AG08396 (cell line): ENCODE measurements at places on chromosomes 12 and 14.

DNA sequence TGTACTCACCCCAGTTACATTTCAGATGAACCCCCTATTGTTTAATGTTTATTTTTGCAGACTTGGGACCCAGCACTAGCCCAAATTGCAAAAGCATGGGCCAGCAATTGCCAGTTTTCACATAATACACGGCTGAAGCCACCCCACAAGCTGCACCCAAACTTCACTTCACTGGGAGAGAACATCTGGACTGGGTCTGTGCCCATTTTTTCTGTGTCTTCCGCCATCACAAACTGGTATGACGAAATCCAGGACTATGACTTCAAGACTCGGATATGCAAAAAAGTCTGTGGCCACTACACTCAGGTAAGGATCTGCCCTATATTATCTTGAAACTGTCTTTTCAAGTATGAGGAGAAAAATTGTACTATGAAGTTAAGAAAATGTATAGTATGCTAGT is 1.2 kb downstream of the GLIPR1 start:
- peak; percentile 21 for DNase-seq

GRCh38 chr12:70663838-70664237 is 26.6 kb upstream of the PTPRB start:
- DNase-seq = no peak

- DNase-seq = no peak
Observed at GRCh38 chr12:9701380-9702154, 31.3 kb downstream of the CLECL1 start.

DNA sequence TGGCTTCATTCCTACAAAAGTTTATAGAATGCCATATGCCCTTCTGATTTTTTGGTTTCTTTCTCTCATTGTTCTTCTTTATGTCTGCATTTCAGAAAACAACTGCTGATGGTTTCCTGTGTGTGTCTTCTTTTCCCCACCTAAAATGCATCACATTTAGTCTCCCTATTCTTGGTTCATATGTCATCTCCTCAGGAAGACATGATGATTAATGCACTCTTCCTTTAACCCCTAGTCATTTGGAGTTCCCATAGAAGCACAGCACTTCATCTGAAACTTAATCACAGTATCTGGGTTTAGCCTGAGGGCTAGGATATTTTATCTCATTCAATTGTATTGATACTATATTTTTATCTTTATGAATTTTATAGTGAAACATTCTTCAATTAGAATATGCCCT is 21.5 kb downstream of the GNPNAT1 start:
- DNase-seq = no peak

- no peak for DNase-seq
Observed at GRCh38 chr12:4268329-4269181, 5.0 kb upstream of the CCND2 start.

DNA sequence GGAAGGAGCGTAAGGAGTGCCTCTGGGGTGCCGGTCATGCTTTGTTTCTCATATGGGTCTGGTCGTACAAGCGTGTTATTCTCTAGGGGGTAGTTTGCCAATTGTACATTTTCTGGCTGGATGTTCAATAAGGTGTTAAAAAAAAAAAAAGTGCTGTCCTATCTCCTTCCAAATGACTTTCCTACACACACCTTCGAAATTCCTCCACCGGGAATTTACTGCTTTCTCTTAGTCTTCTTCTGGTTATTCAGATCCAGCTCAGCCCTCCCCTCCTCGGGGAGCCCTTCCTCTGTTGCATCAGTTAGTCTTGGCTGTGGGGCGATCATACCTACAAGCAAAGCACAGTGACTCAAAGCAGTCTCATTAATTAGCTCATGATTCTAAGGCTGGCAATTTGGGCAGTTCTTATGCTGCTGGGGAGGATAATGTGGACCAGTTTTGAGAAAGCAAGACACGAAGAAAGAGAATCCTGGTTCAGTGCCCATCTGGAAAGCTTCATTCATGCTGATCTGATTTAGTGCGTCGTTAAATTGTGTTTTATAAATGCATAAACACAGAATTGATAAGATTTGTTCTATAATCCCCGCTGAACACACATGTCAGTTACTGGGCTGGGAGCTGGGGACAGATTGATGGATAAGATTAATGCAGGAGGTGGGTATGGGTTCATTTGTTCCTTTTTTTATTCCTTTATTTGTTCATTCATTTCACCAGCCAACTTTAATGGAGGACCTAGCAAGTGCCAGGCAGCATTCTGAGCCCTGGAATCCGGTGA is 9.2 kb upstream of the CLMN start:
- no peak for DNase-seq

DNA sequence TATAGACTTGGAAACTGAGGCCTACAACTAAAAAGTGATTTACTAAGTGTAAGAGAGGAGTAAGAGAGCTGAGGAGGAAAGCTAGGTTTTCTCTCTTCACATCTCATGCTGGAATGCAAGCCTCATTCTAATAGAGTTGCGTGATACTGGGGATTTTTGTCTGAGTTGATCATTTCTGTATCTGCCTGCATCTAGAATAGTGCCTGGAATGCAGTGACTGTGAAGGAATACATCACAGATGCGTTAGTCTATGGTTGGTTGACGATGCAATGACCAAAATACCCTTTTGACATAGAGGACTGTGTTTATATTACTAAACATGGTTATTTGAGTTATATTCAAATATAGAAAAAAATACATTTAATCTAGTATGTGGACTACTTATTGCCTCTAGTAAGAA is 9.2 kb upstream of the TMEM117 start:
- DNase-seq = no peak

DNA sequence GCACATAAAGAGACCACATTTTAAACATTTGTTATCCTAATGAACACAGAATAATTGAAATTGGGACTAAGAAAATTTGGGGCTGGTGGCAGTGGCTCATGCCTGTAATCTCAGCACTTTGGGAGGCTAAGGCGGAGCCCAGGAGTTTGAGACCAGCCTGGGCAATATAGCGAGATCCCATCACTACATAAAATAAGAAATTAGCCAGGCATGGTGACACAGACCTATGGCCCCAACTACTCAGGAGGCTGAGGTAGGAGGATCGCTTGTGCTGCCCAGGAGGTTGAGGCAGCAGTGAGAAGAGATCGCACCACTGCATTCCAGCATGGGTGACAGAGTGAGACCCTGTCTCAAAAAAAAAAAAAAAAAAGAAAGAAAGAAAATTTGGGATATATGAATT is 59.7 kb downstream of the CPM start:
- DNase-seq = no peak

DNA sequence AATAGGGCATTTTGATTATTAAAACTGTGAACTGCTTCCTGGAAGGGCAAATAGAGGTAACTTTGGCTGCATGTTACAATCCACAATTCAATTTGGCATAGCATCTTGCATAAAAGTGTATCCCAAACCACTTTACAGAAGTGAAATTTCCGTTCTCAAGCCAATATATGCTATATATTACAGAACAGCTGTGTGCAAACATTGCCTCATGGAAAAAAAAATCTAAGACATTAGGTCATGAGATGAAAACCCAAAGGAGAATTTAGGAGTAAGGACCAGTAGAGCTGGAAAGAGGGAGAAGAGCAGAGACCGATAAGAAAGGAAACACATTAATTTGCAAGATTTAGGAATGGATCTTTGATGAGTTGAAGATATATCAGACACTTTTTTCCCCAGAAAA is 239.2 kb downstream of the PAX9 start:
- DNase-seq = no peak

DNA sequence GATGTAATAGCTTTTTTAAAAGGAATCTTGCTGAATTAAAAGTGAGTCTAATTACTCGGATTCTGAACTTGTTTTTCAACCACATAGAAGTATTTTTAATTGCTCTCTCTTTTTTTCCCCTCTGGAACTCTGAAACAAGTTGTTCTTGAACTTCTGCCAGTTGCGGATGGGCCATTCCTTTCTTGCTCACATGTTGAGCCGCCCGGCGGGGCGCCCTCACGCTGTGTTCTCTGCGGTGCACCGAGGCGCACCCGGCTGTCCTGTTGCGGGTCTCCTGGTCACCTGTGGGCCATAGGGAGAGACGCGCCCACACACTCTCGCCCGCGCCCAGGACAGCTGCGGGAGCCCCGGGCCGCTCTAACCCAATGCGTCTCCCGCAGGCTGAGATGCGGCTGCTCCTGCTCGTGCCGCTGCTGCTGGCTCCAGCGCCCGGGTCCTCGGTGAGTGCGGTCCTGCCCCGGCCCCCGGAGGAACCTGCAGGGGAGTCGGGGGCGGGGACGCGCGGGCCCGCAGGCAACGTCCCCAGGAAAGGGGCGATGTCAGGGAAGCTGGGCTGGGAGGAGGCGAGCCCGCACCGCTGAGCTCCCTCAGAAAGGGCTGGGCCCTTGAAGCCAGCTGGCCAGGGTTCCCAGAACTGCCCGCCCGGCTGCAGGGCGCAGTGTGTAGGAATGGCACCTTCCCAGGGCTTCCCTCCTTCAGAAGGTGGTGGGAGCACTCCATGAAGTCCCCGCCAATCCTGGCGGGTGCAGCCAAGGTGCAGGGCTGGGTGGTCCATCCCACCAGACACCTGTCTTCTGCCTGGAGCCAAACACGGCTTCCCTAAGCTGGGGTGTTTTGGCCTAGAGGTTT is 2.3 kb downstream of the PAPLN start:
- DNase-seq = peak; percentile 70

DNA sequence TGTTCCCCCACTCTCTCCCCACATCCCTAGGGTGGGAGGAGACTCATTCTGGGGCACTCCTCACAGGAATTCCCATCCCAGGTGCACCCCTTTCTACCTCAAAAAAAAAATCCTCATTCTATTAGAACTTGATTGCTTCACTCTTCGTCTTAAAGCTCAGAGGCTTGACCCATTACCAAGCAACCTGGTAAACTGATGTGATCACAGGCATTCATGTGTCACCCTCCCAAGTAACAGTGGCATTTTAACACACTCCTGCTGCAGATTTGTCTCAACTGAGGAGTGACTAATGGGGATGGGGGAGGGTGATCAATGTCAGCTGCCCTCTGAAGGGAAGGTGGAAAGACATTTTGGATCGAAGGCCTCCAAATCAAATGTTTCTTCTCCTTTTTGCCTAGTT is 78.1 kb upstream of the PTHLH start:
- no peak for DNase-seq
